ENCODE measurements at places on chromosomes 7 and 10. TPM values are rescaled to one million over a fixed set of nuclear protein-coding genes. Genes with fewer than 3 reads are reported as not detected.

DNA sequence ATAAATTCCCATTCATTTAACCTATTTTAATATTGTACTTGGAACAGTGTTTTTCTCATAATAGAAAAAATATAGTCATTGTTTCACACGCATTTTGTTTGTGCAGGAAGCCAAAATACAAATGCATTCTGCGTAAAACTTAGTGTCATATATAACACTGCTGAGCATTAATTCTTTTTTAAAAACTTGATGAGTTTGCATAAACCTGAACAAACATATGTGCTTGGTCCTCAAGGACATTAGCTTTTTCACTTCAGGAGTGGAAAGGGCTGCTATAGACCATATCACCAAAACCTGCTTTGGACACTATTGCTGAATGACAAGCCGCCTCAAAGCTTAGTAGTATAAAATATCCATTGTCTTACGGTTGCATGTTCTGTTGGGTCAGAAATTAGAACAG, 101.6 kb upstream of the PRR15 start:
- DNase-seq = no peak

DNA sequence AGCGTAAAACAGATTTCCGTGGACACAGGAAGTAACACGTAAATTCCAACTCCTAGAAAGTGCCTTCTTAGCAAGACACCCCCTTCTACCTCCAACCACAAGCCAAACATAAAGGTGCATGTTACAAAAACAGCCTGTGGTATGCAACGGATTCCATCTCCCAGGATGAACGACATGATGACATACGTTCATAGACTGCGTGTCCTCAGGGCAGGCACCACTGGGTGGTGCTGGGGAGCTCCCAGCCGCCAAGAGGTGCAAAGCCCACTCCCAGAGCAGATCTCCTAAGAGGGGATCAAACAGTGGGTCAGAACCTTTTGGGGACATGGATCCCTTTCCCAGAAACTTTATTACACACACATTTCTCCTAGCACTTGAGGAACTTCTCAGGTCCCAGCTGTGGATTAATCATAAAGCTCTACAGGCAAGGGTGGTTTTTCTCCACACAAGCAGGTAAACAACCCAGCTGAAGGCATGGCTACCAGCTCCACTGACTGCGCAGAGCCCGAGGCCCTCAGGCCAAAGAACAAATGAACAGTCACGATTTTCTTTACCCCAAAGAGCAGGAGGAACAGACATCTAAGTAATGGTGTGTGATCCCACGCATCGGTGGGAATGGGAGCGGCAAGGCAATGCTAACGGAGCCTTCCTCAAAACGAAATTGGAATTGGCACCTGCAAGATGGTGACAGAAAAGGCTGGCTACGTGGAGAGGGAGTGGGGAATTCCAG, 13.8 kb downstream of the PSAP start:
- DNase-seq = peak; percentile 29

- peak; percentile 80 for DNase-seq
Measured at GRCh38 chr7:129796186-129796775, 156.5 kb downstream of the UBE2H start.

DNA sequence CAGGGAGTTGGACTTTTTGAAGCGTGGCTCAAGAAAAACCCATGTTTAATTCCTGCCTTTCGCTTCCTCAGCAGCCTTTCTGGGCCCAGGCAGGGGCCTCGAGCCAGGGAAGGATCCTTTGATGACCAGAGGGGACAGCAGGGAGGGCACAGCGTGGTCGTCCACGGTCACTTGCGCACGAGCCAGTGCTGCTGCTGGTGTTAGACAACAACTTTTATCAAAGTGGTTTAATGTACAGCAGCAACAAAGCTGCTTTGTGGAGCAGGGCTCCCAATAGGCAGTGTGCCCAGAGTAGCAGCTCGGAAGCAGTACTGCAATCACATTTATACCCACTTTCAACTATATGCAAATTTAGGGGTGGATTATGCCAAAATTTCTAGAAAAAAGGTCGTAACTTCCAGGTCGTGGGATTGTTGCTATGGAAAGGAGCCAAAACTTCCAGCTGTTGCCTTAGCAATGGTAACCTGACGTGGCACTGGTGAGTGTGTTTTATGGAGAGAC, 6.1 kb downstream of the GIMAP1 start:
- DNase-seq = peak; percentile 35

- DNase-seq = peak; percentile 84
Measured at GRCh38 chr10:62814756-62815380, 1.3 kb downstream of the EGR2 start.

DNA sequence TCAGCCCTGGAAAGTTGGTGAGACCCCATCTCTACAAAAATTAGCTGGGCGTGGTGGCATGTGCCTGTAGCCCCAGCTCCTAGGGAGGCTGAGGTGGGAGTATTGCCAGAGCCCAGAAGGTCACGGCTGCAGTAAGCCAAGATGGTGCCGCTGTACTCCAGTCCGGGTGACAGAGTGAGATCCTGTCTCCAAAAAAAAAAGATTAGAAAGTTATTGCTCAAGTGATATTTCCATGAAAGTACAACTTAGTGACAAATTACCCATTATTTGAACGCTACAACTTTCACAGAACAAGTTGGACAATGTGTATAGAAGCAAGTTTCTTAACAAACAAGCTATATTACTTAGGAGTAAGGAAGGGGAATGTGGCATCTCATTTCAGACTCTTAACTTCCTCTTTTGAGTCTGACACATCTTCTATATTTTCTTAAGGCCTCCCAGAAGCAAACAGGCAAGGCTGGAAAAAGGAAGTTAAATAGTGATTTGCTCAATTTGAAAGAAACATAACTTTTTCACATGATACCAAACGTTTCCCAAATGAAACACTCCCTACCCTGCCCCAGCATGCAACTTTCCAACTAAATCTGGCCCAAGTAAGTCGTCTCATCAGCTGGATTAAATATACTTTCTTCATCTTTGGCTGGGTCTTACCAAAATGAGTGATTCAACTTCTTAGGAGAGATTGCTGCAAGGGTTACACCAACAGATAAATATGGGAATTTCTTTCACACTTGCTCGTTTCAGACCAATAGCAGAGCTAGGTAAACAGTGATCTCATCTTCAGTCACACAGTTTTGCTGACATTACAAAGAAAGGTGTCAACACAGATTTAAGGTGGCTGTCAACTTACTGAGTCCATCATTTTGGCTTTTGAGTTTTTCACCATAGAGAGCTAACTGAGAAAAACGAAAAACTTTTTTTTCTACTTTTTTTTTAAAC, 66.3 kb upstream of the KLF6 start:
- peak; percentile 64 for DNase-seq

DNA sequence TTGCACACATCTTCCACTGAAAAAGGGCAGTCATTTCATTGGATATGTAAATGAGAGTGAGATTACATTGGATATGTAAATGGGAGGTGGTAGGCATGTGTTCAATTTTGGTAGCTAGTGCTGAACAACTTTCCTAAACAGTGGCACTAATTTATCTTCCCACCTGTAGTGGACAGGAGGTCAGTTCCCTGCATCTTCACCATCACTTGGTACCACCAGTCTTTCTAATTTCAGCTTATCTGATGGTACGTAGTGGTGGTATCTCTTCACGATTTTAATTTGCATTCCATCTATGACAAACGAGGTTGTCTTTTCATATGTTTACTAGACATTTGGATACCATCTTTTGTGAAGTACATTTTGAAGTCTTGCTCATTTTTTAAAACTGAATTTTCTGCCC, 58.1 kb downstream of the PFKFB3 start:
- DNase-seq = no peak

DNA sequence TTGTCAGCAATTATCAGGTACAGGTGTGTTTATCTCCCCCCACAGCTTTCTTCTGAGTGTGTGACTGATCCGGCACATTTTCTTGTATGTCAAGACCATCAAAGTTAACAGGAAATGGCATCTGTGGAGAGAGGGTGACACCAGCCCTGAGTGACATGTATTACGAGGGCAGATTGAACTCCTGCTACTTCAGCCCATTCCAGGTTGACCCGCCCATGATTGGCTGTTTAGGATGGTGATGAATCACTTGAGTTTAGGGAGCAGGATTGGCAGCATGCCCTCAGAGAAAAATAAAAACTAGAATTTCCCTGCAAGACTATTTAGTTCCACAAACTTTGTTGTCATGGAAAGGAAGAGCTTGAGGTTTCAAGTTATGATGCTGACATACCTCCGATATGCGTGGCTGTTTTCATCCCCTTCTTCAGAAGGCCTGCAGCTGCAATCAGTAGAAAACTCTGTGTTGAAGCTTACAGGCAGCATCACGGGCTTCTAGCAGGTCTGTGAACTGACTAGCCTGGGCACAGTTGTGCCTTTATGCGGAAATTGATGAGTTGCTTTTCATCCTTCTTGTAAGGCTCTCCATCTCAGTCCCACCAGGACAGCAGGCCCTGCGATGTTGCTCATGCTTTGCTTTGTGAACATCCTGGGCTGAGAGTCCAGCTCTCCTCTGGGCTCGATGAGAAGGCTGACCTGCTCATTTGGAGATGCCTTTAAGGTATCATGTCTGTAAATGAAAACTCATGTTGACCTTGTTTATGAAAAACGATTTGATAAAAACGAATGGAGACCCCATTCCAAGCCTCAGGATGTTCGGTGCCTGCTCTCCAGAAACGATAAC, 8.0 kb upstream of the CELF2 start:
- peak; percentile 63 for DNase-seq

DNA sequence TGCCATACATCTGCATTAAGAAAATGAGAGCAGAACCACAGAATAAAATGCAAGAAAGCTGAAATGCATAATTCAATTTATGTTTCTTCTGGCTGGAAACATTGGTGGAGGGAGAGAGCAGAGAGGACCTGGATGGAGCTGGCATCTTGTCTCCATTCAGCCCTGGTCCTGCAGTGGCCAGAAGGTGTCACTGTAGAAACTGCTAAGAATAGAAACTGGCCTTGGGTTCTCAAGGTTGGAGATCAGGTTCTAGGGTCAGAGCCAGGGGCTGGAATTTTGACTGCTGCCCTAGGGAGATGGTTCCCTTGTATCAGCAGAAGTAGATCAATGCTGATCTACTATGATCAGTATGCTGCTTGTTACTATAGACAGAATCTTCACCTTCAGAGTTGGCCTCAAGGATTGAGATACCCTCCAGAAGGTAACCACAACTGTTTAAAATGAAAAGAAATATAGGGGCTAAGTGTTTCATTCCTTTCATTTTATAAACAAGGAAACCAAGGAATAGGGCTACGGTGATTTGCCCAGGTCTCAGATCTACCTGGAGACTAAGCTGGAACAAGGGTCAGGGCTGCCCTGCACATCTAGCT, 13.1 kb downstream of the TAS2R41 start:
- no peak for DNase-seq

- no peak for DNase-seq
Measured at GRCh38 chr7:50717181-50717580, 65.5 kb downstream of the GRB10 start.

- peak; percentile 41 for DNase-seq
Measured at GRCh38 chr10:31515819-31516402, 196.9 kb downstream of the ZEB1 start.

- peak; percentile 23 for DNase-seq
Measured at GRCh38 chr10:72904806-72905205, 11.3 kb downstream of the OIT3 start.

- DNase-seq = no peak
Measured at GRCh38 chr7:73382934-73383503, 50.6 kb upstream of the FZD9 start.

DNA sequence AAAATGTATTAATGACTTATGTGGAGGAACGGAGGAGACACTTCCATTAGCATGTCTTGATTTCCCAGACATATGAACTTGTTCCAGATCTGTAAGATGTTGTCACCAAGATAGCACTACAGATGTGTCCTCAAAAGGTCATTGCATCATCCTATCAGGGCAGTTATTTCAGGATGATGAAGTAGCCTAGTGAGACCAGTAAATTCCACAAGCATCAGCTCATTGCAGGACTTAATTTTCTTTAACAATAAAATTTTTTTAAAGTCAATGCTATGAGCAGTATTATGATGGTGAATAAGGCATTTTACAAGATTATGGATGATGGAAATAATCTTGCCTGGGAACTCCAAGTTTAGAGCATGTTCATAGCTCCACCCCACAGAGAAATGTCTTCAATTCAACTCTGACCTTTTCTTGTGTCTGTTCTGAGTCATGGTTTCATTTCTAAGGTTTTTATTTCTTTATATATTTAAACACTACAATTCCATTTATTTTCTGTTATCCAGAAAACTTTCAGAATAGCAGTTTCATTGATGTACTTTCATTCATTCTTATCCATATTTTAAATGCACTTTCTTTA, 1203.3 kb upstream of the CELF2 start:
- peak; percentile 50 for DNase-seq

DNA sequence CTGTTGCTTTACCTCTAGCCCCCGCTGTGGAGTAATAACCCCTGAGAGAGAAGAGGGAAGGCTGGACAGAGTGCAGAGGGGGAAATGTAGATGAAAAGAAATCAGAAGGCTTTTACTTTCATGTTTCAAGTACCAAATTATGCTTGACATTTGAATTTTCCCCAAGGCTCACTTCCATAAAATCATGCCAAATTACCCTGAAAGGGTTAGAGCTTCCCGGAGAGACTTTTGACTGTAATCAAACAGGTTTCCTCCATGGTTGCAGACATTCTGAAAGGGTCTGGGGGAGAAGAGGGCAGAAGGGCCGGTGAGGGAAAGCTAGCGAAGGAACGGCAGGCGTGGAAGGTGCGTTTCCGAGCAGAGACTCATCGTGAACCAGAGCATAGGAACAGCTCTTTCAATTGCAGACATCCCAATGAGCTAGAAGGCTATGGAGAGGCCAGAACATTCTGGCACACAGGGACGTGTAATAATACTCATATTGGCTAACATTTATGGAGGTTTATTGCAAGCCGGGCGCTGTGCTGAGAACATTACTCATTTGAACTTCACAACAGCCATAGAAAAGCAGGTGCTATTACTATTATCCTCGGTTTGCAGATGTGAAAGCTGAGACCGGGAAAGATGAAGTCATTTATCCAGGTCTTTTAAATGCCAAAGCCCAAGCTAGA, 620.8 kb upstream of the AUTS2 start:
- DNase-seq = no peak

- DNase-seq = no peak
Measured at GRCh38 chr7:100221231-100221718, 1.5 kb downstream of the PVRIG start.

- DNase-seq = no peak
Measured at GRCh38 chr7:148185041-148185440, 405.5 kb upstream of the C7orf33 start.

- DNase-seq = no peak
Measured at GRCh38 chr10:7679256-7679655, 12.5 kb upstream of the ITIH5 start.

GRCh38 chr10:21125471-21126228, 228.5 kb upstream of the NEBL start:
- no peak for DNase-seq

Gene MMP21
- not detected for total RNA-seq

Gene IFIT1B
- total RNA-seq = not detected

Gene SPOCK2
- total RNA-seq = 0.36 TPM

Gene RBP3
- total RNA-seq = not detected

Gene LRRTM3
- total RNA-seq = not detected

Gene OR2A7
- total RNA-seq = 1.1 TPM

Gene STRIP2
- total RNA-seq = 19.7 TPM

Gene TMEM213
- not detected for total RNA-seq

Gene TUBAL3
- not detected for total RNA-seq

Gene ZNF488
- 0.29 TPM for total RNA-seq

Gene SLC16A9
- total RNA-seq = 1.2 TPM

Gene NKX2-3
- not detected for total RNA-seq

Measured in osteoblast (primary cell).